ENCODE measurements at places on chromosomes 13 and 19. TPM values are rescaled to one million over a fixed set of nuclear protein-coding genes. Genes with fewer than 3 reads are reported as not detected.
A peak's percentile ranks its signal among the peaks of the same experiment; 100 is the strongest.

SPPL2B gene
- 119 TPM for total RNA-seq

LGI4 gene
- total RNA-seq = 15.9 TPM

GRCh38 chr13:98217597-98217996 is 40.5 kb upstream of the RNF113B start:
- DNase-seq = no peak

GRCh38 chr19:43780706-43781525 is at the start of gene KCNN4:
Gene KCNN4, minus strand, starts transcription at chr19:43780973. Its CDS starts 112 bp downstream, at chr19:43780861.
- DNase-seq = no peak

DNA sequence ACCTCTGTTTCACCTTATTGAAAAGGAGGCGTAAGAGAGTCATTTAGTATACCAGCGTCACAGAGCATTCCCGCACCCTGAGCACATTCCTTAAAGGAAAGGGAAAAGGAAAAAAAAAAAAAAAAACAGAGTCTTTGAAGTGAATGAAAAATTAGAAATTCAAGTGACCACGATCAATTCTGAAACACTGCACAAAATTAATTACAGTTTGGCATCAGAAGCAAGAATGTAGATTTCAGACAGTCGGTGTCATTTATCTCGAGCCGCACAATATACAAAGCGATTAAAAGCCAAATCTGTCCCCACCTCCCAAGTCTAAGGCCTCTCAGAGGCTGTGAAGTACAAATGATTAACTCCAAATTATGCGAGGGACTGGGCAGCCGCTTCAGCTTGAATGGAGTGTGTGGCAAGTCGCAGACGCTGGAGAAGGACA is 173.7 kb upstream of the ZNF507 start:
- DNase-seq = no peak

DNA sequence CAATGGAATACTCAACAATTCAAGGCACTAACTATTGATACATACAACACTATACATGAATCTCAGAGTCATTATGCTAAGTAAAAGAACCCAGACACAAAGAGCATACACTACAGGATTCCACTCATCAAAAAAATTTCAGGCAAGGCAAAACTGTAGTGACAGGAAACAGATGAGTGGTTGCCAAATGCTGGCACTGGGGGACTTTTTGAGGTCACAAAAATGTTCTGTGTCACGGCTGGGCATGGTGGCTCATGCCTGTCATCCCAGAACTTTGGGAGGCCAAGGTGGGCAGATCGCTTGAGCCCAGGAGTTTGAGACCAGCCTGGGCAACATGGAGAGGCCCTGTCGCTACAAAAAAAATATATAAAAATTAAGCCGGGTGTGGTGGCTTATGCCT is 129.4 kb downstream of the KL start:
- DNase-seq = no peak

GRCh38 chr13:55887561-55887960 is 1253.2 kb upstream of the PRR20A start:
- DNase-seq = no peak

GRCh38 chr19:3210347-3211017 is 14.0 kb upstream of the CELF5 start:
- peak; percentile 68 for DNase-seq

- no peak for DNase-seq
These were observed 18.3 kb upstream of the CACNG8 start for GRCh38 chr19:53944416-53944815.

- no peak for DNase-seq
These were observed 46.3 kb downstream of the NBEA start for GRCh38 chr13:34988330-34988791.

DNA sequence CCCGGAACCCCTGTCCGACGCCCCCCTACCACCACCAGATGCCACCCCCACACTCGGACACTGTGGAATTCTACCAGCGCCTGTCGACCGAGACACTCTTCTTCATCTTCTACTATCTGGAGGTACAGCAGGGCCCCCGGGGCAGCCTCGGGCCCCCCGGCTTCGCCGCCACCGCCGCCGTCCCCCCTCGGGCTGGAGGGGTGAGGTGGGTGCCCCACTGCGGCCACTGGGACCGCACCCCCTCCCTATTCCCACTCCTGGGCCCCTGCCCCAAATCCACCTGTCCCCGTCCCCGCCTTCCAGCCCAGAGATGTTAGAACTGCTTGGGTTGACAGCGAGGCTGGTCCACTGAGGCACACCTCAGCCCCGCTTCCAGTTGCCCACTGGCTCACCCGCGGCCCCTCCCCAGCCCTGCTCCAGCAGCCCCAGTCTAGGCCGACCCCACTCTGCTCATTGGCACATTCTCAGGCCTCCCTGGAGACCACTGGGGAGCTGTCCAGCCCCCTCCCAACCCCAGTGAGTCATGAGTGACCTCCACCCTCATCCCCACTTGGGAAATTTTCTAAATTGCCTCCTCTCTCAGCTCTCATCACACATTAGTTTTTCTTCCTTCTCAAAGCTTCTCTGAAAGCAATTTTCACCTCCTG is 6.5 kb downstream of the LENG1 start:
- no peak for DNase-seq

Measured in neural crest cell (in vitro differentiated cells).